ENCODE measurements at places on chromosomes 4 and X.

GRCh38 chr4:7631288-7632014, 196.7 kb upstream of the PSAPL1 start:
- ATAC-seq, result no peak

- ATAC-seq, result no peak
Observed at GRCh38 chrX:19889582-19890342, 2.4 kb upstream of the SH3KBP1 start.

DNA sequence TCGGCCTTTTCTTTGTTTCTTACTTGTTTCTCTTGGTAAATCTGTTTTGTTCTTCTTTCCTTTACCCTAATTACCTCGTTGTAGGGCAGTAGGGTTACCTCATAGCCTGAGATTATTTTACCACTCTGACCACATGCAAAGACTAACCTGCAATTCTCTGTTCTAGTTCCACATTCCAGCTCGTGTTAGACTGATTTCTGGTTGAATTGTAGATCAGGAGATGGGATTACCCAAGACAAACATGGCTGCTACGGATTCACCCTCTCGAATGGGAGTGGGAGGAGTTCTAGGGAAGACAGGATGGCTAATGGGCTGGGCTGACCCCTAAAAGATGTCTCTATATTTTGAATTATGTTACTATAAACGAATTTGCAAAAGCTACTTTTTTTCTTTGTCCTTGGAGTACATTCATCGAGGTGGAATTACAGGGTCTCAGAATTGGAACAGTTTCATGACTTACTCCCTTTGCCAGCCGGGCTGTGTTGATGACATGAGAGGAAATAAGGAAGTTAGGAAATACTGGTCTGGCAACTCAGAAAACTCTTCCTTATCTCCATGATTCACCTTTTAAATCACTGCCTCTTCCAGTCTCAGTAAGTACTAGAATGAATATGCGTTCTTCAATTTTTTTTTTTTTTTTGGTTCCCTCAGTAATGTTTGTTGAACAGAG, 36.7 kb upstream of the FBXW7 start:
- ATAC-seq, result no peak

GRCh38 chr4:122826553-122827257, at the start of gene FGF2:
FGF2 (plus strand) TSS chr4:122826831; CDS start chr4:122827175, 344 bp downstream.
- peak; percentile 44 for ATAC-seq

GRCh38 chr4:108445716-108446115, 174.7 kb upstream of the RPL34 start:
- no peak for ATAC-seq

GRCh38 chr4:832536-832935, 6.6 kb upstream of the CPLX1 start:
- no peak for ATAC-seq

DNA sequence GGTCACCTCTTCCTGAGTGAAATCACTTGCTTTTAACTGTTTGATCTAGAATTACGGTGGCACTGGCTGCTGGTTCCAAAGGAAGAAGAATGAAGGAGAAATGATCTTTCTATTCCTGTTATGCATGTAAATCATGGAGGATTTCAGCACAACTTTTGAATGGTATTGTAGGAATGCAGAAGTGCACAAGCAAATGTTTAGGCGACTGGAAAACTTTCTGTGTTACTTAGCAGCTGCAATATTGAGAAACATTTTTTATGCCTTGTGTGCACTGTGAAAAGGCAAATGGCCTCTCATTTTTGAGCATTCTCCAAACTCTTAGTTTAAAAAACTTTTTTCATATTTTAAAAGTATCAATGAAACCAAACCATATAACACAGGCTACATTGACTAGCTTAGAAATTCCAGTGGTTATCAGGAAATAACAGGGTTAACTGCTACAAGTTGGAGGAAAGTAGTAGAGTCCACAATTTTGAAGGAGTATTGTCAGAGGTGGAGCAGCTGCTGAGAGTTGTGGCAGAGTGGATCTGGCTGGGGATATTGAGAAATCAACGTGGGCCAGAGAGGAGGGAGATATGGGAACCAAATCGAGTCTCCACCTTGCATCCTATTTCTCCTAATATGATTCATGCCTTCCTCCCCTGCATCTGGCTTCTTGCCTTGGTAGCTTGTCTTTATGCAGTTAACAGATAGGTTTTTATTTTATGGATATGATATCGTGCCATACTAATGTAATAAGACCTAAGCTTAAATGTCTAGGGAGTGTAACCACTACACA, 32.0 kb upstream of the FHL1 start:
- ATAC-seq, result no peak

DNA sequence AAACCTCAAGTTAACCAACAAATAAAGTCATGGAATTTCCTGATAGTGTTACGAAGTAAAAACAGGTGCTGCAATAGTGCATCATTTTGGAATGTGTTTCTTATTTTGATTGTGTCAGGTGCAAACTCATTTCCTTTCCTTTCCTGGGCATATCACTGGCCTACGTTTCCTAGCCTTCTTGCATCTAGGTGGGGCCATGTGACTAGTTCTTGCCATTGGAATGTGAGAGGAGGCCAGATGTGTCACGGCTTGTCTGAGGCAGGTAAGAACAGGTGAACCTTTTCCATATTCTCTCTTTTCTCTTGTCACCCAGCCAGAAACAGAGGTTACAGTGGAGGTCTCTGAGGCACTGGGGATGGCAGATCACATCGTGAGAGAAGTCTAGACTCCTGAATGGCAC, 868.0 kb downstream of the RPA4 start:
- no peak for ATAC-seq

DNA sequence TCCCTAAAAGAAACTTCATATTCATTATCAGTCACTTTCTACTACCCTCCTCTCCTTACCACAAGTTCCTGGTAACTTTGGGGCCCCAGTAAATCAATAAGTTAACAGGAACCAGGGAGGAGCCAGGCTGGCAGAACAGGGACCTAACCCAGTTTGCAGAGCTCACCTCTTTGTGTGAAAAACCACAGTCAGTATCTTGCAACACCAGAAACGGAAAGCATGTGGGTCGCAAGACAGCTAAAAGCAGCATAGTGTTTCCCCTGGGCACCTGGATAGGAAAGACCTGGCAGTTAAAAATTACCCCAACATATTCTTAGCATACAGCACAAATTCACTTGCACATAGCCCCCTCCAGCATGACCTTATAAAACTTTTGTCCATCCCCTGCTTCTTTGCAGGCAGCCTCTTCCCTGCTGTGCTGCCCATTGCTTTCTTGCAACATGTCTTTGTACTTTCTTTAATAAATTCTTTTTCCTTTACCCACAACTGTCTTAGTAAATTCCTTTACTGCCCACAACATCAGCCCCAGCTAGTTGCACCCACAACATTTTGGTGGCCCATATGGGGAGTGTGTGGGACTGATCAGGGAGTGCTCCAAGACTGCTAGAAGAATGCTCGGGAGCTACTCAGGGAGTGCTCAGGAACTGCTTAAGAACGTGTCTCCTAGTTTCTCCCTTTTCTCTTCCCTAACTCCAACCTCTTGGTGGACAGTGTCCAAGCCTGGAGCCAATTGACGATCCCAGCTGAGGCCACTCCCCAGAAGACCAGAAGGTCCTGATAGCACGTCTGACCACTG, 83.4 kb downstream of the MSN start:
- peak; percentile 75 for ATAC-seq

GRCh38 chr4:101556842-101557241, 209.5 kb upstream of the PPP3CA start:
- peak; percentile 93 for ATAC-seq

GRCh38 chr4:67533112-67533511, 12.2 kb downstream of the CENPC start:
- ATAC-seq, result no peak

DNA sequence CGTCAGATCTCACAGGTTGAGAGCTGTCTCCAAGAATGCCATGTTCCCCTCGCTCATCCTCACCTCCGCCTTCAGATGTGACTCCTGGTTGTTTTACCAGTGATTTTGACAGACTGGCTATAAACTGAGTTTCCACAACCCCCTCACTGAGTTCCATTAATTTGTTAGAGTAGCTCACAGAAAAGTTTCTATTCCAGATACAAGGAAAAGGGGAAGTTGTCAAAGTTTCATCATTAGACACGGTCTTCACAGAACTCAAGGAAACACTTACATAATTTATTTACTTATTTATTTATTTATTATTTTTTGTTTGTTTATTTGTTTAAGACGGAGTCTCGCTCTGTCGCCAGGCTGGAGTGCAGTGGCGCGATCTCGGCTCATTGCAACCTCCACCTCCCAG, 55.7 kb upstream of the IQSEC2 start:
- ATAC-seq, result no peak

GRCh38 chr4:183436417-183436816, 8.0 kb upstream of the CDKN2AIP start:
- ATAC-seq, result no peak

- no peak for ATAC-seq
Observed at GRCh38 chr4:17309567-17310268, 202.2 kb downstream of the QDPR start.

DNA sequence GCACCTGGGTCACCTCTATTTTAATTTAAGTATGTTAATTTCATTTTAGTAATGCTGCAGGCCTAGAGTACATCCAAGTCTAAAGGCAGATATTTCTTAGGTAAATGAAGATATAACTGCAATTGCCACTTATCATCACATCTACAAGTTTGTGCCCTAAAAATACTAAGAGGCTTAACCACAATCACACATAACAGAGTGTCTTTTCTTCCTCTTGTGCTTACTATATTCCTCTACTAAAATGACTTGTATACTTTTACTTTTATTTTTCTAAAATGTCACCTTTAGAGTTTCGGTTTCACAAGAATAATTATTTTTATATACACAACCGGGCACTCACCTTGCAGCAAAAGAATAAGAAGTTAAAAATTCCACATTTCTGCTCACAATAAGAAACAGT, 77.9 kb downstream of the EFHC2 start:
- ATAC-seq, result no peak

DNA sequence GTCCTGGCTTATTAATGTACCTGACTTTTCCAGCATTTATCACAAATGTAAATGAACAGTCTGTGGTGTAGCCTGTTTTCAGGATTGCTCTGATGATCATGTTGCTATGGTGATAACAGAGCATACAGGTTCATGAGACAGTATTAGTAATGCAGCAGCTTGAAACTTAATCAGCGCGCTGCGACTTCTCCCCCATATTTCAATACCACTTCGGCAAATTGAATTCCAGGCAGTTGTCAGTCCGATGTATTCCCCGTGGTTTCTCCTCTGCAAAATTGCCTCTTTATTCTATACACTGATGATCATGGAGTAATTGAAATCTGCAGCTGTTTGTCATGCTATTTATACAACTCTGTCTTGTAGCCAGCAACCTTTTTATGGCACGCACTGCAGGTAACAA, 239.3 kb downstream of the C4orf33 start:
- ATAC-seq, result no peak

GRCh38 chr4:106351016-106351415, 17.6 kb downstream of the GIMD1 start:
- ATAC-seq, result no peak

- ATAC-seq, result no peak
Observed at GRCh38 chrX:39974270-39974669, 123.5 kb downstream of the BCOR start.

- ATAC-seq, result no peak
Observed at GRCh38 chr4:74308215-74308614, at the start of gene EPGN. EPGN (plus strand) TSS chr4:74308470; CDS start chr4:74308534, 64 bp downstream.

DNA sequence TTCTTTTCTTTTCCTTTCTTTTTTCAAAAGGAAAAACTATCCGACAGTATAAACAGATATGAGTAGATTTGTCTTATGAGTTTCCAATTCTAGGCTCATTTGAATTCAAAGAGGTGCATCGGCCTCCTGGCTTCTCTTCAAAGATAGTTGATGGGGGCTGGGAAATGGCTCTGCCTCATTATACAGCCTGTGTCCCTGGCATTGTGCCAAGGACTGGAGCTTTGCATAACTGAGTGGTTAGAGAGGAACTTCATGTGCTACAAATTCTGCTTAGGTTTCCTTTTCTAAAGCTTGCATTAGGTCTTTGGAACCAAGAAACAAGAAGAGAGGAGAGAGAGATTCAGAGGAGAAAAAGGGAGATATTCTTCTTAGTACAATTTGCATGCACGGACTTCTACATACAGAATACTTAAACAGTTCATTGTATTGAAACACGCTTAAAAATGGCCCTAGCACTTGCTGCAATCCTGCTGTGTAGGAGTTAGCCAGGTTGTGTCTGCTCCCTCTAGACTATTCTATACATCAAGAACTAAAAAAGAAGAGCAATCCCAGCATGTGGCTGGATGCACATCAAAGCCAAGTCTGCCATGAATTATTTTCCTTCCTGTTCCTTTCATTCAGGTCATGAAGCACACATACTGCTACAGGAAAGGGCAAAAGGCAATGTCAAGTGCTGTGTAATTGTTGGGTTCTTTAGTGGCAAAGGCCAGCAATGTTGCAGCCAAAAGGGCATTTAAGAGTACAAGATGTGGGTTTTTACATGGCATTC, 70.9 kb downstream of the INTS12 start:
- ATAC-seq, result peak; percentile 84

GRCh38 chrX:151789179-151789800, 54.7 kb downstream of the CNGA2 start:
- no peak for ATAC-seq

DNA sequence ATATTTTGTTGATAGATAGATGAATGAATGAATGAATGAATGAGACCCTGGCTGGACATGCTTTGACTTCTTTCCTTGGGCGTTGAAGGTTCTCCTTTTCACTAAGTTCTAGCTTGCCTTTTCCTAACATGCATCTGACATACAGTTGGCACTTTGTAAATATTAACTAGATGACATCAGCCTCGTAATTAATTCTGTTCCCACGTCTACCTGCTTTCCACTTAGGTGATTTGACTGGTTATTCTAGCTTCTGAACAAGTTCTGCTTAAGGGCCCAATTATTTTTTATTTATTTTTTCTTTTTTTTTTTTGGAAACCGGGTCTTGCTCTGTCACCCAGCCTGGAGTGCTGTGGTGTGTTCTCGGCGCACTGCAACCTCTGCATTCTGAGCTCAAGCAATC, 13.9 kb upstream of the RASL11B start:
- no peak for ATAC-seq

- ATAC-seq, result no peak
Observed at GRCh38 chrX:63784346-63784901, 590 bp downstream of the ARHGEF9 start.

DNA sequence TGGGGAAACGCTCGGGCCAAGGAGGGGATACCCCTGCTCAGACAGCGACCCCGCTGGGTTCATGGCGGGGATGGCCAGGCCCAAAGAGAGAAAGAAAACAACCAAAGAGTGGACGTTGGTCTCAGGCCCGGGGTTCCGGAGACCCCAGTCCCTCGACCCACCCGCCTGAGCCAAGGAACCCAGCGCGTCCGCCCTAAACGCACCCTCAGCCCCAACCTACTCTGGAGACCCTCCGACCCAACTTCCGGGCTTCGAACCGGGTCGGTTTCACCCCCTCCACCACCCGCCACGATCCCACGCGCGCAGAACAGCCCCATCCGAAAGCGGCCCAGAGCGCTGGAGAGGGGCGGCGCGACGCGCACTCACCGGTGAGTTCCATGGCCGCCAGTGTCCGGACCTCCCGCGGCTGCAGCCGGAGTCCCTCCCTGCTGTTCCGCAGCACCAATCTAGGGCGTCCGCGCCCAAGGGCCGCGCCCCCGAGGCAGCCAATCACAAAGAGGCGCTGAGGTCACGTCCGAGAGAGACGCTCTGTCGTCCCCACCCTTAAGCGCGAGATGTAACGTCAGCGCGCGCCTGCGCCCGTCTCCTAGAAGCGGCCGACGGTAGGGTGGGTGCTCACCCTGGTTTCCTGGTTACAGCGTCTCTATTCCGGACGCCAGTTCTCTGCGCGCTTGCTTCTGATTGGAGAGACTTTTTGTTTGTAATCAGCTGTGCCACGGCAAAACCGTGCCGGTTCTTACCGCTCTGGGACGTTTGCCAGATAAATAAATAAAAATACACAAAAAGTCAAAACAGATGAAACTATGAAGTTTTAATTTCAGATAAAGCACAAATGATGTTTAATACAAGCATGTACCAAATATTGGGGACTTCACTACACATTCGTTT, at the start of gene PIGA:
PIGA (minus strand) TSS at position 389 of the 888 bp plus-strand sequence. CDS start 3,593 bp downstream, outside the sequence.
- peak; percentile 100 for ATAC-seq
